ENCODE measurements at places on chromosomes 12 and 14.

DNA sequence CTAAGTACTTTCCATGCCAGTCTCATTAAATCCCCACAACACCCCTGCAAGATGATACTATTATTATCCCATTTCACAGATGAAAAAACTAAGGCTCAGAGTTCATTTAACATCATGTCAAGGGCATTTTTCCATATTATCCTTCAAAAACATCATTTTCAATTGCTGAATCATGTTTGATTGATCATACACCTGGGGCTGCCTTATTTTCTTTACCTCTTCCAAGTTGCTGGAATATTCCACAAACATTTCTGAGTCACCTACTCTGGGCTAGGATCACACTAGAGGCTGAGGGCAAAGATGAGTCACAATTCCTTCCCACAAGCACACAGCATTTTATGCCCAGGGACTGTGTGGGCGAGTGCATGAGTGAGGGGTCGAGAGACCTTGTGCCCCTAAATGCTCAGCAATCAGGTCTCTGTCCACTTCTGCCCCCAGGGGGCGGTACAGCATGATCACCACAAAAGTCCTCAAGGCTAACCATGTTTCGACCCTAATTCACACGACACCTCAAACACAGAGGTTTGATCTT, 14.1 kb upstream of the TMEM119 start:
- DNase-seq = peak; percentile 47

DNA sequence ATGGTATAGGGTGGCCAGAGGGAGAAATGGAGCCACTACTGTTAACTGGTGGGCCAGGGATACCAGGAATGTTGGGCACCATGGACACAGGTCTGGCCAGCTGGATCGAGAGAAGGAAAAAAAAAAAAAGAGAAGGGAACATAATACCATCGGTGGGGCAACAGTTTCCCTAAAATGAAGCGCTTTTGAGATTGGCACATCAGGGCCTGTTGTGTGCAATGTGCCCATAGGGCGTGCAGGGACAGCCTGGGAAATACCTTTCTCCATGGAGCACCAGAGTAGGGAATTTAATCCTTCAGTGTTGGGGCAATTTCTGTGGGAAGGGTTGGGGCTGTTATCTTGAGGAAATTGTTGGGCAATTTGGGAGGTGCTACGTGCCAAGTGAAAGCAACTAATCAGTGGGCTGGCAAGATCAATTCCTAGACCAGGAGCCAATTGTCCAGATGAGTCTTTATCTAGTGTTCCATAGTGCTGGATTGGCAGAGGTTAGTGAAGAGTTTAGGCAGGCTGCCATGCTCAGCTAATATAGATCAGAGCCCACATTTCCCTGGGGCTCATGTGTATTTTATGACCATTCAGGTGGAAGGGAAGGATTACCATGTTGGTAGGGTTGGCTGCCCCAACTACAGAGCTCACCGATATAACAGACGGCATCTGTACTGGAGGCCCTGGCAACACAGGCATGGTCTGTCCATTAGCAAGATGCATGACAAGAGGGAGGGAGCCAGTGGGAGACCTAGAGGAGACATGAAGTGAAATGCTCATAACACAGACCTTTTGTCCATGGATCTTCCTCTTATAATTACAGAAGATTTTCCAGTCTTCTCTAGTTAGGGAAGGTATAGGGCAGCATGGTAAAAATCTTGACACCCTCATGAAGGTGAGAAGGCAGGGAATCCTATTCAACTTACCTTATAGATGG, 25.5 kb upstream of the NPFF start:
- DNase-seq = no peak

GRCh38 chr12:57868851-57869268, 22.3 kb upstream of the CTDSP2 start:
- no peak for DNase-seq

DNA sequence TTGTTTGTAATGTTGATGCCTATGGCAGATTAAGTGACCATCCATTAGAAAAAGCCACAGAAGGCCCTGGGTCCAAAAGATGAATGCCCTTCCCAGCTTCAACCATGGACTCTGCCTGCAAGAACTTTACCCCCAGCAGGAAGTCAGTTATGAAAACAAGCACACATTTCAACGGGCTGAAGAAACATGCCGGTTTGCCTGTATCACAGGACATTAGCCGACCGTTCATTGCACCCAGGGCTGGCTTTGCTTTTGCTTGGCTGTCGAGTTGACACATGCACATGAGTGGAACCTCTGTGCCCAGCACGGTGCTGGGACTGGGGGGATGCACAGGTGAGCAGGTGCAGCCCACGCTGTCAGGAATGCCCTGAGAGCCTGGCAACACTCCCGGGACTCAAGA, 1087.0 kb downstream of the BCL11B start:
- no peak for DNase-seq

DNA sequence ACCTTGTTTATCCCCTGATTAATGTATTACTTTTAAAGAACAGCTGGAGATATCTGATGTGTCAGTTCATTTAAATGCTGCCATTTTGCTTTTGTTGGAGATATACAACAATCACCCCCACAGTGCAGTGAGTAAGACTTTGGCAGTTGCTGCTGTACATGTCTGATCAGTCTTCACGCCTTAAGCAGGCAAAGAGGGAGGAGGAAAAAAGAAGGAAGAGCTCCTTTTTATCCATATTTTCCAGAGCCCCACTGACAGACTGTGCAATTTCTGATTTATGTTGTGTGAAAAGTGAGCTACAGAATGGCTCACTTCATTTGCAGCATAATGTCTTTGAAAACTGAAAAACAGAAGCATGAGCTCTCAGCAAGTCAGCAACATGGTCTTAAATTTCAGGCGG, 319.7 kb upstream of the LRIG3 start:
- no peak for DNase-seq

DNA sequence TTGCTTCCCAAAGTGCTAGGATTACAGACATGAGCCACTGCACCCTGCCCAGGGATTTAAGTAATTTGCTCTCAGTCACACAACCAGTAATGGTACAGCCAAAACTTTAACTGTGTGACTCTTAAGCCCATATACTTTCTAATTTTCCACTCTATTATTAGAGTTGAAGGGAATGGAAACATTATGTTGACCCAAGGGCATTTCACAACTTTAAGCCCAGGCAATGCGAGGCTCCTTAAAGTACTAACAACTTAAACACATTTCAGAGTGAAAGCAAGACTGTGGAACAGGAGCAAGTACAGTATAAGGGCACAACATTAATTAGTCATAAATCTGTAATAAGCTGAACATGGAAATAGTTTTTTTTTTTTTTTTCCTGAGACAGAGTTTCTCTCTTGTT, 39.8 kb downstream of the BAZ1A start:
- DNase-seq = no peak

GRCh38 chr14:48665077-48665784, 920.9 kb downstream of the RPS29 start:
- no peak for DNase-seq
